ENCODE measurements at places on chromosomes 2 and 18. TPM values are rescaled to one million over a fixed set of nuclear protein-coding genes. Genes with fewer than 3 reads are reported as not detected.

- no peak for DNase-seq
Observed at GRCh38 chr2:32812316-32812715, 134.4 kb upstream of the LTBP1 start.

- no peak for DNase-seq
Observed at GRCh38 chr2:119753041-119753929, 6.4 kb upstream of the PTPN4 start.

Gene YWHAQ
- total RNA-seq: 175 TPM

Gene PRKAG3
- total RNA-seq: not detected

Gene CD28
- total RNA-seq: 2.2 TPM

Gene ESPNL
- 0.09 TPM for total RNA-seq

Gene MC4R
- total RNA-seq: 0.35 TPM

- no peak for DNase-seq
Observed at GRCh38 chr2:8701681-8702379, 20.0 kb downstream of the ID2 start.

DNA sequence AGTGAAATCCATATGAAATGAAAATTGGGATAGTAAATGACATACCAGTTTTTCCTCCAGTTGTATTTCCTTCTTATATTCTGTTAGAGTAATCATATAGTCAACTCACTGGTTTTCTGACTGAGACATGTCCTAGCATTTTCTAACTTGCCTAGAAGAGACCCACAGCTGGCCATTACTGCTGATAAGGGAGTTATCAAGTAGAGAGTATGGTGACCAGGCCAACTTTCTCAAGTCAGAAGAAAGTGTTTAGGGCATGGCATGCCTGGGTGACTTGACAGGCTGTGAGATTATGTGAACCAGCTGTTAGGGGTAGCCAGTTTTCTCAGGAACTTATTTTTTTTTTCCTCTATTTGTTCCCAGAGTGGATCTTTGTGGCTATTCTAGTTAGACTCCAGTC, 81.2 kb downstream of the GPD2 start:
- DNase-seq: no peak

DNA sequence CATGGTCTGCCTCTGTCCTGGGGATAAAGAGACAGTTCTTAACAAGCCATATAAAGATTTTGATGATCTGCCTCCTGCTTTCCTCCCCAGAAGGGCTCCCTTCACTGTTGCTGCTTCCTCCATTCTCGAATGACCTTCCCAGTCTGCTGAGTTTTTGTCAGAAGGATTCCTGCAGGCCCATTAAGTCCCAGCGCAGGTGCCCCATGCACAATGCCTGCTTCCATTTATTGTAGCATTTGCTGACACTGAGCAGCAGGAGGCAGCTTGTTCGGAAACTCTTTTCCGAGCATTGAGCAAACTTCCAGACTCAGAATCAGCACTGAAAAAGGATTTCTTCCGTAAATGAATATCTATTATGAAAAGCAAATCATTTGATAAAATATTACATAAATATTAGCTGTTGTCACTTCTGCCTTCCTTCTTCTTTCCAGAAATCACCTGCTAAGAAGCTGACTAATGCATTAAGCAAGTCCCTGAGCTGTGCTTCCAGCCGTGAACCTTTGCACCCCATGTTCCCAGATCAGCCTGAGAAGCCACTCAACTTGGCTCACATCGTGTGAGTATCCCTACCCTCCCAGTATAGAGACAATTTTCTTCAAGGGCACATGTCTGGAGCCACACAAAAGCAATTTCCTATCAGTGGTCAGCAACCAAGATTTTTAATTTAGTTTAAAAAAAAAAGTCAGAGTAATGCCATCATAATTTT, 110.4 kb downstream of the DTNA start:
- no peak for DNase-seq

Gene ARHGAP28
- 13.1 TPM for total RNA-seq

GRCh38 chr2:105517814-105518705, 119.2 kb upstream of the FHL2 start:
- DNase-seq: no peak

Gene GREB1L
- total RNA-seq: 0.74 TPM

Gene GAREM1
- total RNA-seq: 10.3 TPM

Gene ASIC4
- 0.53 TPM for total RNA-seq

Gene CNGA3
- 0.18 TPM for total RNA-seq

DNA sequence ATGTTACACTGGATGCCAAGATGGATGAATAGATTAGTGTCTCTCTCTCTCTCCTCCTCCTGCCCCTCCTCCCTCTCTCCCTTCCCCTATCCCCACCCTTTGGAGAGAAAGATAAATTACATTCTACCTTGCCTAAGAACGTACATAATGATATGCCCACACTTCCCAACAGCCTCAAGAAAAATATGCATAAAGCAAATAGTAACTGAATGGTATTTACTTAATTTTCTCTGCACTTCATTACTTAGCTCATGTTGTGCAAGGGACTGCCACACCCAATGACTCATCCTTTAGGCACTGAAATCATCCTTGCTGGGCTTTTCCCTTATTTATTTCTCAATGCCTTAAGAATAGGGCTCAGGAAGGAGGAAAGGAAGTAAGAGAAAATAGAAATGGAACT, 137.3 kb upstream of the PID1 start:
- no peak for DNase-seq

DNA sequence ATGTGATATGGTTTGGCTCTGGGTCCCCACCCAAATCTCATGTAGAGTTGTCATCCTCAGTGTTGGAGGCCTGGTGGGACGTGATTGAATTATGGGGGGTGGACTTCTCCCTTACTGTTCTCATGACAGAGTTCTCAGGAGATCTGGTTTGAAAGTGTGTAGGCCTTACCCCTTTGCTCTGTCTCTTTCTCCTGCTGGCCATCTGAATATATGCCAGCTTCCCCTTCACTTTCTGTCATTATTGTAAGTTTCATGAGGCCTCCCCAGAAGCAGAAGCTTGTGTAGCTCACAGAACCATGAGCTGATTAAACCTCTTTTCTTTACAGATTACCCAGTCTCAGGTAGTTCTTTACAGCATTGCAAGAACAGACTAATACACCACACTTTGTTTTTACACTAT, 222.3 kb downstream of the DOK6 start:
- DNase-seq: no peak

Gene UGT1A8
- total RNA-seq: not detected

DNA sequence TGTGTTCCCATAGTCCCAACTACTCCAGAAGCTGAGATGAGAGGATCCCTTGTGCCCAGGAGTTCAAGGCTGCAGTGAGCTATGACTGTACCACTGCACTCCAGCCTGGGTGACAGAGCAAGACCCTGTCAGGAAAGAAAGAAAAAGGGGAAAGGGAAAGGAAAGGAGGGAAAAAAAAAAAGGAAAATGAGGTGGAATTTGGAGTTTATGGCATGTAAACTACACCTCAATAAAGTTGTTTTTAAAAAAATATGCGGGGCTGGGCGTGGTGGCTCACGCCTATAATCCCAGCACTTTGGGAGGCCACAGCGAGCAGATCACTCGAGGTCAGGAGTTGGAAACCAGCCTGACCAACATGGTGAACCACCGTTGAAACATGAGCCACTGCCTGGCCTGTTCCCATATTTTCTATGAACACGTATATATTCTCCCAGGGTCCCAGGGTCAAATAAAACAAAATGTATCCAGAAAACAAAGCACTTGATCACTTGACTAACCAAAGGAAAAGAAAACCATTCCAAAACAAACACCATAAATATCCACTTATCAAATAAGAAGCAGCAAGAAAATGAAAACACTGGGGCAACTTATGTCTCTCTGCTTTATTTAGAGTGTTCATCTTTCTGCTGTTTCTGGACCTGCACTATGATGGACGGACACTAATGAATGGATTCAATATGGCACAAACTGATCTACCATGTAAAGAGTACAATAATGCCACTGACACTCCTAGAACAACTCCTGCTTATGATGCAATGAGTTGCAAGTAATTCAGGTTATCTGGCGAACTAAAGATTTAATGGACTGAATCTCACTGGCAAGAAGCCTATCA, 56.8 kb downstream of the ASXL2 start:
- DNase-seq: no peak

GRCh38 chr18:48826806-48827205, 124.0 kb downstream of the SMAD7 start:
- DNase-seq: peak; percentile 18

GRCh38 chr2:157261199-157261782, 3.8 kb downstream of the GALNT5 start:
- no peak for DNase-seq

- no peak for DNase-seq
Observed at GRCh38 chr18:54806526-54806925, 21.8 kb upstream of the RAB27B start.

GRCh38 chr2:106065268-106065982, 128.7 kb downstream of the UXS1 start:
- DNase-seq: no peak

DNA sequence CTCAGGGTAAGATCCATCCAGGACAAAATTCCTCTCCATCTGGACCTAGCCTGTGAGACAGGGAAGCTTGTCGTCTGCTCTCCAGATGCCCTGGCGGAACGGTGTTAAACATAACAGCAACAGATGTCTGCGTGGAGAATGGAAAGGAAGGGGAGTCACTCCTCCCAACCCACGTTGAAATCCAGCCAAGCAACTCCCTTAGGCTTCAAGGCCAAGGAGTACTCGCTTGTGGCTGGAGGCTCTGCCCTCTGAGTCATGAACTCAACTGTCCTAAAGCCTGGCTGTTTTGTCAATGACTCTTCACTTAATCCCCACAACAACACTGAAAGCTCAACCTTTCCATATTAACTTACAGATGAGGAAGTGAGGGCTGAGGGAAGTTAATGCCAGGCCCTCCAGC, 42.2 kb downstream of the TPO start:
- no peak for DNase-seq

Gene SOX11
- total RNA-seq: 0.03 TPM

- DNase-seq: no peak
Observed at GRCh38 chr2:71464389-71464788, 11.0 kb downstream of the DYSF start.

Gene NDC80
- 1.1 TPM for total RNA-seq

GRCh38 chr2:167015806-167016205, 127.5 kb downstream of the XIRP2 start:
- DNase-seq: no peak

Gene ABCG5
- total RNA-seq: not detected

DNA sequence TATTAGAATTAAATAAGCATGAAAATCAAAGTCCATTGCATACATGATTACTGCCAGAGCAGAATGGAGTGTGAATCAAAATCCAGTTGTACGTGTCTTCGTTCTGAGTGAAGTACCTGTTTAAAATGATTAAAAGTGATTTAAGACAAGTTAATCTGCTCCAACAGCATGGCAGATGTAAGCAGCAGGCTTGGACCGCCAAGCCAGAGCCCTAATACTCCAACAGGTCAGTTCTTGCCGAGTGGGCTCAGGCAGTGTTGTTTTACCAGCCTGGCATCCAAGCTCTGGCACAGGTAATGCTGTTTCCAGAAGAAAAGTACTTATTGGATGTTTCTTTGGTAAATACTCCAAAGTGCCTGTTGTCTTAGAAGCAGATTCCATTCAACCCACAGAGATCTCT, 171.4 kb upstream of the EPAS1 start:
- DNase-seq: no peak

Gene TSHZ1
- 17.0 TPM for total RNA-seq

GRCh38 chr2:25347846-25348245, 6.1 kb upstream of the DNMT3A start:
- no peak for DNase-seq

Gene SPP2
- total RNA-seq: not detected

GRCh38 chr18:6222271-6222670, 192.4 kb downstream of the L3MBTL4 start:
- no peak for DNase-seq

Gene TCF23
- total RNA-seq: 1.2 TPM

GRCh38 chr18:25467226-25467987, 115.4 kb upstream of the ZNF521 start:
- DNase-seq: no peak

GRCh38 chr2:241340631-241341163, 15.4 kb upstream of the FARP2 start:
- no peak for DNase-seq

GRCh38 chr18:68642003-68642402, 72.9 kb downstream of the TMX3 start:
- no peak for DNase-seq

DNA sequence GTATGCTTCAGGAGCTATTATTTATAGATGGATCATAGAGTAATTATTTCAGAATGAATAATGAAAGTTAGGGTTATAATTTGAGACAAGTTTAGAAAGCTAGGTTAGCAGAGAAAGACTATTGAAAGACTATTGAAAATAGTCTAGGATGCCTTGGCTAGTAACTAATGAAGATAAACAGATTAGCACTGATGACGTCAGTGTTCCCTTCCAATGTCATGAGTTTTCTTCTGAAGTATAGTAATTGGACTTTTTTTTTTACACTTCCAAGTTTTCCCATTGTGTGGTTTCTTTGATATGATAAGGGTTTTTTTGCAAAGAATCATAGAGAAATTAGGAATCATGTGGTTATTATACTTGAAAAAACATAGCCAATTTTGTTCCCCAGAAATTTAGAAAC, 1041.5 kb upstream of the CRIM1 start:
- DNase-seq: no peak

Gene DSC3
- total RNA-seq: 0.24 TPM

Gene COL6A3
- 114 TPM for total RNA-seq

DNA sequence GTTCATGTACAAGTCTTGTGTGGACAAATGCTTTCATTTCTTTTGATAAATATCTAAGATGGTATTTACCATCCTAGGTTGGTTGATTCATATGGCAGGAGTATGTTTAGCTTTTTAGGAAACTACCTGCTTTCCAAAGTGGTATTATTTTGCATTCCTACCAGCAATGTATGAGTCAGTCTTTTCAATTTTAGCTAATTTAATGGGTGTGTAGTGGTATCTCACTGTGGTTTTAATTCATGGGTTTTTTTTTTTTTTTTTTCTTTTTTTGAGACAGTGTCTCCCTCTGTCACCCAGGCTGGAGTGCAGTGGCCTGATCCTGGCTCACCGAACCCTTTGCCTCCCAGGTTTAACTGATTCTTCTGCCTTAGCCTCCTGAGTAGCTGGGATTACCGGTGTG, 4.2 kb downstream of the ZNF512 start:
- no peak for DNase-seq

- DNase-seq: no peak
Observed at GRCh38 chr18:37568671-37569070, 3.1 kb upstream of the CELF4 start.
